LHCN-M2 (cell line): ENCODE measurements at places on chromosomes 6 and 20. TPM values are rescaled to one million over a fixed set of nuclear protein-coding genes. Genes with fewer than 3 reads are reported as not detected.

DNA sequence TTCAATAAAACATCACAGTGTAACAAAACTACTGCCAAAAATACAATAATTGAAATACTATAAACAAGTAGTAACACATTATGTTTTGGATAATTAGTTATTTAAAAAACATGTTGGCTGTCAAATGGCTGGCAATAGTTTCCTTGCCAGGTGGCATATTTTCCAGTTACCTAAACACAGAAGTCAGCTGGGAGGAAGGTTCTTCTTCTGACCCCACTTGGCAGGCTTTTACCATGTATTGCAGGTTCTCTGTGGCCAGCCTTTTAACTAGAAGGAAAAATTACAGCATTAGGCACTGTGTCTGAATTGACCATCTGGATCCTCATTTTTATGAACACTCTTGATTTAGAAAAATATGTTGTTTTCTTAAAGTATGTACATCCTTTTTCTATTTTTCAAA lies 131.4 kb downstream of the MMS22L start:
- DNase-seq, result no peak

DNA sequence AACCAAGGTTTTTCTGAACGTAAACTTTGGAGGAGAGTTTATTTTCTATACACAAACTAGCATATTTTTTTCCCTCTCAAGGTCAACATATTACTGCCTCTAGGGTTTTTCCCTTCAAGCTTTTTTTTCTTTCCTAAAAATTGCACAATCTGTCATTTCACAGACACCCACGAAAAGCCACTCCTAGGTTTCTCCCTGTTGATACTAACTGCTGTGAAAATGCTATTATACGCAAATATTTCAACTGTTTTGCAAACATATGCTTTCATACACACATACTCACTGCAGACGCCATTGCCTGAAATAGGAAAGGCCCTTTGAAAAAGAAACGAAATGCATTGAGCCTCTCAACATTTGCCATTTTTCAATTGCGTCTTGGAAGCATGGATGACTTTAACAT lies 333.0 kb downstream of the CD83 start:
- no peak for DNase-seq

- DNase-seq, result no peak
Measured at GRCh38 chr6:151448623-151449022, 3.3 kb downstream of the RMND1 start.

DNA sequence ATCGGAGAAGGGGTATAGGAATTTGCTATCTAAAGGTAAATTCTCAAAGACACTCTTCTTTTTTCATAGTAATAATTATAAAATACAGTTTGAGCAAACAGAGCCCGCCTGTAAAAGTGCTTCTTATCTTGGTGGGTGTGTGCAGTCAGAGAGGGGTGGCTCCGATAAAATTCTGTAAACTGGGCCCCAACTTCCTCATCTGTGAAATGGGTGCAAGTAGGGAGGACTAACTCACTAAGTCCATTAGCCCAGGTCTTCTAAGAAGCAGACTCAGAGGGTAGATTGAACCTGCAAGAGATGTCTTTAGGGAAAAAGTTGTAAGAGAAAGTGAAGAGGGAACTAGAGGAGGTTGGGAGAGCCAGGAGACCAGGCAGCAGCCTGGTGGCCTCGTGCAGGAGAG lies 245.8 kb upstream of the RREB1 start:
- DNase-seq, result no peak

- DNase-seq, result peak; percentile 62
Measured at GRCh38 chr6:35038076-35038475, 103.1 kb downstream of the TCP11 start.

- no peak for DNase-seq
Measured at GRCh38 chr6:167703781-167704180, 122.9 kb upstream of the AFDN start.

- DNase-seq, result peak; percentile 35
Measured at GRCh38 chr6:35703554-35703953, 14.8 kb upstream of the FKBP5 start.

DNA sequence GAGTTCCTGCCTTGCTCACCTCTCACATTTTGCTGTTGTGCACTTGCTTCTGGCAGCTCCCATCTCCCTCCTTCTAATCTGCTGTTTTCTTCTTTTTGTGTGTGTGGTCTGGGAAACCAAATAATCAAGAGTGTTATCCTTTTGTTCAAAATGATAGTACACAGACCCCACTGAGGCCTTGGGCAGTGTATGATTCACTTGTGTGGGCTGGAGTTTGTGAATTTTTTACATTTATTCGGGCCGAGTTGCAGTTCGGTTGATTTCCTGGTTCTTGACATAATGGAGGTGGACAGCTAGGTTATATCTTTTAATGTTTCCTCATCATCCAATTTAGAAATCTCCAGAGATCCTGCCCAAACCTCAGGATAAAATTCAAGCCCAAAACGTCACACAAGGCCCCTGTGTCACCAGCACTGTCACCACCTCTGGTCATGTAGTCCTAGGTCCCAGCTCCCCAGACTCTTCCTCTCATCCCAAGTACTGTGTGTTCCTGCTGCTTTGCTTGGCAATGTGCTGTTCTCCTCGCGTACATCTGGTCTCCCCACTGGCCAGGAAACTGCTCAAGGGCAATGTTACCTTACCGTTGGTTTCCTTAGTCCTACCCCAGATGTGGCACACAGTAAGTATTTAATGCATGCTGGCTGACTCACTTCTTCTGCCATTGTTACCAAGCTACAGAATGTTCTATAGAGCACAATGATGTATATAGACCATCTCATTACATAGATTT lies 55.7 kb upstream of the PHACTR2 start:
- no peak for DNase-seq

- no peak for DNase-seq
Measured at GRCh38 chr6:130997061-130997753, 65.8 kb downstream of the EPB41L2 start.

DNA sequence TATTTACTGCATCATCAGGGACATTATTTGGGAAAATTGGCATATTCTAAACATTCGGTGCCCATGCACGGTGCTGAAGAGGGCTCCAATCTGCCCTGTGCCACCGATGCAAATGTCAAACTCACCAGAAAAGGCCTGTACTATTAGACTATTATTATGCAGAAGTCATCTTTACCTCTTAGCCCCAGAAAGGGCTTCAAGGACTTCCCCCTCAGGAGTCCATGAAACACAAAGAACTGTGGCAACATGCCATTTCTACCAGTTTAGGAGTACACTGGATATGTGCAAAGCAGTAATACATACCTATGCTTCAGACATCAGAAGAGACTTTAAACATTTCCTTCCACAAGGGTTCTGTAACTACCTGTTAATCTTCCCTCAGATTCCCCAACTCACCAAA lies 8.6 kb downstream of the DIDO1 start:
- DNase-seq, result no peak

The HEY2 gene
- total RNA-seq, result not detected in 2 replicates

DNA sequence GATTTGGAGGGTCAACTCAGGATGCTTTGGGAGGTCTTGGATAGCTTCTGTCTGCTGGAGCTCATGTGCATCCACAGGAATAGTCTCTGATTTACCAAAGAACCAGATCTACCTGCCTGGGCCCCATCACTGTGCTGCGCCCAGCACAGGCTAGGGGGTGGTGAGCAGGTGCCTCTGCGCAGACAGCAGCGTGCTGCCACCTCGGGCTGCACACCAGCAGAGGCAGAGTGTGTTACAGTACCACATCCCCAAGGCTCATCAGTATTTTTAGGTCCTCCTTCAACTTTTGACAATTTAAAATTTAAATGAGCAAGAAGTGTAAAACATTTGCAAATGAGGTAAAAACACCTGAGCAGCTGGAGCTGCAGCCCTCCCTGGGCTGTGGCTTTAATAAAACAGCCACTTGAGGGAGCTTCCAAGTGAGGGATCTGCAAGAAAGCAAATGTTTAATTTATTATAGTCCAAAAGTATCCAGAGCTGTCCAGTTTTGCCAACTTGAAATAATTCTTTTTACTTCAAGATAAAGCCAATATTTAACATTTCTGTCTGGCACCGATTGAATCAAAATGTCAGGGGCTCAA lies 324.9 kb downstream of the ZFAND3 start:
- no peak for DNase-seq

The DLGAP4 gene
- total RNA-seq, result 17.2 and 27.4 TPM in 2 replicates

DNA sequence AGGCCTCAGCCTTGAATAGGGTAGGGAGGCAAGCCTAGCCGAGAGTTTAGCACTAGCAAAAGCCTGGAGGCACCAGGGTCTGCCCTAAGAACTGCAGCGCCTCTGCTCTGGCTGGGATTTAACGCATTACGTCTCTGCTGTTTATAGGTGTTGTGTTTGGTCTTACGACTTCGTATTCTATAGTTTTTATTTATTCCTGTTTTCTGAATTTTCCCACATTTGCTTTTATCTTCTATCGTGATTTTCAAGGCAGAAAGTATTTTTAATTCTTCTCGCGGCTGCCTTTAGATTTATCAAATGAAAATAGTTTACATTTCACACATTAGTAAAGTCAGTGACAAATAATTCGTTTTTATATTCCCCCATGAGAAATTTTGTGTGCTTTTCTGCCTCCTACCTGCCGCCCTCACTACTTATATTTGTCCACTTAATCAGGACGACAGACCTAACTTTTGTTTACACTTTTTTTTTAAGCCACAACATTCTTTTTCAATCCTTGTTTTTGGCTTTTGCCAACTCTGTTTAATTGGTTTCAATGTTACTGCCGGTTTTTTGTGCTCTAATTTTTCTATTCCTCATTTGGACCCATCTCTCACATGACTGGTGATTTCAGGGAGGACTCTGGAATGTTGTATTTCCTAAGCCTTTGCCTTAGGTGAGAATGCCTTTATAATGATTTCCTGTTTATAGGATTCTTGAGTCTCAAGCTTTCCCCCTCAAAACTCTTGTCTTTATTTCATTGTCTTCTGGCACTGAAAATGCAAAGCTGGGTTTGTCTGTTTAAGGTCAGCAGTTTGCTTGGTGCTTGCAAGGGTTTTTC lies 1.3 kb upstream of the LZTS3 start:
- no peak for DNase-seq

The RSPH4A gene
- total RNA-seq, result 0.26 and 0.57 TPM in 2 replicates

GRCh38 chr20:62829231-62830230 lies 12.7 kb downstream of the COL9A3 start:
- DNase-seq, result no peak

DNA sequence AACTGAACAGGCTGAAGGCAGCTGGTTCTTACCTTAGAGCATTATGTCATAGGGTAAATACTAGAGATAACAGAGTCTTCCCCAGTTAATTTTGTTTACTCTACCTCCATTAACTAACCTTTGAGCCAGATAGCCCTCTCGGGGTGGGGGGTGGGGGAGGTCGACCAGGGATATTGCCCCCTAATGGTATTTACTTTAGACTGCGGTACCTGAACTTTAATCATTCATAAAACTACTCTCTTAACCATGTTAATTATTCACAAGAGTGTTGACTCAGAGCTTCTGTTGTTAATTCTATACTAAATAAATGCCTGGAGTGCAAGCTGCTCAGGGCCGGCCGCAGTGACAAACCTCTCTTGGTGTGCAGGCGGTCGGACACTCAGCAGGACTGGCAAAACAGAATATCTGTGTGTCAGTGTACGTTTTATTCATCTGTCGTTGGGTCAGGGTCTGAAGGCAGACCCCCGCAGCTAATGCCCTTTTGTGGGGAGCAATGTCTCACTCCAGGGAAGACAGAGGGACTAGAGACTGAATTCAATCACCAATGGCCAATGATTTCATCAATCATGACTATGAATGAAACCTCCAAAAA lies 152.4 kb upstream of the COL21A1 start:
- no peak for DNase-seq

The GLP1R gene
- total RNA-seq, result not detected in 2 replicates

GRCh38 chr6:148789948-148790347 lies 43.1 kb downstream of the UST start:
- no peak for DNase-seq

The PLCB1 gene
- total RNA-seq, result 0.06 TPM in 1 of 2 replicates, not detected in the other

DNA sequence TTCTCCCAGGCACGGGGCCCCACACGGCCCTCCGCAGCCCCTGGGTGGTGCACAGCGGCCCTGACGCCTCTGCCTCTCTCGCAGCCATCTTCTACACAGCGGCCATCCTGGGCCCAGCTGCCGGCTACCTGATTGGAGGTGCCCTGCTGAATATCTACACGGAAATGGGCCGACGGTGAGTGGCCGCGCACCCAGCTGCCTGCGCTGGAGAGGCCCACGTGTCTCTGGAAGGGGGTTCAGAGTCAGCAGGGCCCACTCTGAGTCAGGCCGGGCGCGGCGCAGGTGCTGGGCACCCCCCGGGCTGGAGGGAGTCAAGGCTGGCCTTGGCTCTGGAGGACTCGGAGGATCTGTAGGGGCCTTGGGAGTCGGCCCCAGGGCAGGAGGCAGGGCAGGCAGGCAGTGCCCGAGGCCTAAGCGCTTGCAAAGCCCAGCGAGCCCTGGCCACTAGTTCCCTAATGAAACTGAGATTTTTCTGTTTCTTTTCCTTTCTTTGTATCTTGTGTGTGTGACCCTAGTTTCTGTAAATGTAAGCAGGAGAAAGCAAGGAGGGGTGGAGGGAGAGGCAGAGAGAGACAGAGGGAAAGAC lies 16.4 kb downstream of the SLCO4A1 start:
- no peak for DNase-seq

GRCh38 chr20:23129266-23129665 lies 43.1 kb upstream of the CD93 start:
- no peak for DNase-seq

The PRPH2 gene
- 2.1 and 2.6 TPM in 2 replicates for total RNA-seq

DNA sequence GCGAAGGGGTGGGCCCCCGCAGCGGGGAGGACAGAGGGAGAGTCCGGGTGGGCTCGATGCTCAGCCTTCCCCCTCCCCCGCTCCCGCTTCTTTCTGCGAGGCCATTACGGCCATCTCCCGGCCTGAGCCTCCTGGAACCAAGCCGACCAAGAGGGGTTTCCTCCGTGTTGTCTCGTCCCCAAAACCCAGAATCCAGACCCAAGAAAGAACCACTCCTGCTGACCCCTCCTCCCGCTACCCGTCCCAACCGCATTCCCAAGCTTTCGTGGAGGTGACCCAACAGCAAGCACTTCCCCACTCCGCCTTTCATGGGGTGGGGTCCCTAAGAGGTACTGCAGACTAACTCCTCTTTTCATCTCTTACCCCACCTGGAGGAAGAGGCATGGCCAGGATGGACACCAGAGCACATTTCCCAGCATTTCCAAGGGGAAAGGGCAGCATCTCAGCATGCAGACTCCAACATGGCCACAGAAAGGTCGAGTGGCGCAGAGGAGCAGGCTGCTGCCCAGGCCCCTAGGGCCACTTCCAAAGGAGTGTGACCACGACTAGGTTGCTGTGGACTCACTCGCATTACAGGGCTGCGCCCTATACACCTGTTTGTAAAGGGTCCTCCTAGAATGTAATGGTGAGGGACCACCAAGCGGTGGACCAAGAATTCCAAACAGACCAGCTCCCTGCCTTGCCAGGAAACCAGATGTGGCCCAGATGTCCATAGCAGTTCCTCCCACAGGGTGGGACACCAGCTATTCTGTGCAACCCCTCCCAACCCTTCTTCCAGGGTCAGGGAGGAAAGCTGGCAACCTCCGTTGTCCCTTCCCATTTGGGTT lies 53.4 kb downstream of the MRPL14 start:
- peak; percentile 38 for DNase-seq

The POU3F2 gene
- total RNA-seq, result 0.19 TPM in 1 of 2 replicates, not detected in the other
